ENCODE measurements at places on chromosomes 7 and 10.

- no peak for DNase-seq
Observed at GRCh38 chr7:157032128-157032527, 21.7 kb upstream of the MNX1 start.

- peak; percentile 17 for DNase-seq
Observed at GRCh38 chr7:111758332-111758731, 196.0 kb upstream of the IMMP2L start.

DNA sequence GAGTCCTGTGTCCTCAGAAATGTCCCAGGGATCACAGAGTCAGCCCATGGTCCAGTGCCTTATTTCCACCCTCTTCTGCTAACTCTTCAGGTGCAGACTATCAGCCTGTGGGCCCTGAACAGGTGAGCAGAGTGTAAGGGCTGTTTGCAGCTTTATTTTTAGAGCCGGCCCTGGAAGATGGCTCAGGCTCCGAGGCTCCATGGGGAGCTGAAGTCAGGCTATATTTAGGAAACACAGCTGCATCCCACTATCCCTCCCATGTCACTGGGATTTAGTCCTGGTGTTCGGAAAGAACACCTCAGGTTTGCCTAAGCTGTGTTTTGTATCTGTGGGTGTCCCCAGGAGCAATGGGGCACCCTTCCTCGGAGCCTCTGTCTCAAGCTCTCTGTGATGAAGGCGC, 126.9 kb downstream of the RPS24 start:
- DNase-seq = no peak

GRCh38 chr7:4737300-4737699, 38.1 kb upstream of the AP5Z1 start:
- no peak for DNase-seq

GRCh38 chr10:123863721-123864482, 27.7 kb downstream of the CPXM2 start:
- no peak for DNase-seq

- no peak for DNase-seq
Observed at GRCh38 chr7:107948645-107949442, 54.1 kb downstream of the LAMB1 start.

- no peak for DNase-seq
Observed at GRCh38 chr10:91798649-91799611, 704 bp downstream of the TNKS2 start.

GRCh38 chr7:26729150-26729775, 135.1 kb downstream of the SKAP2 start:
- no peak for DNase-seq

DNA sequence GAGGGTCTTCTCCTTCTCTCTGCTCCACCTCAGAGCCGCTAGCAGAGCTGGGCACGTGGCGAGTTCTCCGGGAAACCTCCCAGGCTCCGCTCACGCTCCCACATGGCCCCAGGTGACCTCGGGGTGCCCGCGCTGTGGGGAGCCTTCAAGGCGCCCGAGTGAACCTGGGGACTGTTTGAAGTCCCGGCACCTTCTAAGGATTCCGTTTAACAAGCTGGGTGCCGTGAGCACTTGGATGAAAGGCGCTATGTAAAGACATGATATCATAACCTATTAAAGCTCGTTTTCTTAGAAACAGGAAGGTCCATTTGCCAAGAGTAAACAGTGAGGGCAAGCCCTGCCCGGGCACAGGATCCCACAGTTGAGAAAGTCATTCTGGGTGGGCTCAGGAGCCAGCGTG, 15.8 kb upstream of the MYL10 start:
- DNase-seq = no peak

DNA sequence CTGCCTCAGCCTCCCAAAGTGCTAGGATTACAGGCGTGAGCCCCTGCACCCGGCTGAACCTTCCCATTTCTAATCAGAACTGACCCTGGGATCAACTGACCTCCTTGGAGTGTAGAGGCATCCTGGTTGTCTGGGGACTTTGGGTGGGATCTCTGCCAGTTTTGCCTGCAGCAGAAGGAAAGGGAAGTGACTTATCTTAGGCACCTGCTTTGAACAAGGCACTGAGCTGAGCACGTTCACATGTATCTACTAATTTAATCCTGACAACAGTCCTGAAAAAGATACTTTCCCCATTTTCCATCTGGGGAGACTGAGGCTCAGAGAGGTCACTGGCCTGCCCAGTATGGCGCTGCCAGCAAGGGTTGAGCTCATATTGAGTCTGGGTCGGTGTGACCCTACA, 153.4 kb downstream of the CUX1 start:
- DNase-seq = no peak

Data from NCI-H2029 treated with DMSO at 0.1 percent for 48 hours (cell line).